Colonic mucosa (tissue), 4 donors: ENCODE measurements at places on chromosomes 7 and 10.

GRCh38 chr7:55050281-55050680 lies 31.5 kb downstream of the EGFR start:
- no peak for DNase-seq

DNA sequence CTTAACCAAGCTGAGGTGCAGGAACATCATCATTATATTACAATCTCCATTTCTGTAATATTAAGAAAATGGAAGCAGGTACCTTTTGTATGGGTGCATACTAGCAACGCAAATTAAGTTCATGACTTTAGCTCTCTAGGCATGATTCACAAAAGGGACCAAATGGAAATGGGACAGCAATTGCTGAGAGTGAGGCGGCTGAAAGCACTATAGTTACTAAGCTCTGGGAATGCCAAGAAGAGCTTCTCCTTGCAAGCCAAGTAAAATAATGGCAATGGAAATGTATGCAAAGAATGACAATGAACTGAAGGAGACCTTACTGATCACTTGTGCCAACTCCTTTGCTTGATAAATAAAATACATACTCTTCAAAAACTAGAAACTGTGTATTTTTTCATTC lies 36.2 kb upstream of the RNF148 start:
- no peak for DNase-seq

GRCh38 chr10:58262766-58263165 lies 4.9 kb downstream of the IPMK start:
- DNase-seq = no peak

DNA sequence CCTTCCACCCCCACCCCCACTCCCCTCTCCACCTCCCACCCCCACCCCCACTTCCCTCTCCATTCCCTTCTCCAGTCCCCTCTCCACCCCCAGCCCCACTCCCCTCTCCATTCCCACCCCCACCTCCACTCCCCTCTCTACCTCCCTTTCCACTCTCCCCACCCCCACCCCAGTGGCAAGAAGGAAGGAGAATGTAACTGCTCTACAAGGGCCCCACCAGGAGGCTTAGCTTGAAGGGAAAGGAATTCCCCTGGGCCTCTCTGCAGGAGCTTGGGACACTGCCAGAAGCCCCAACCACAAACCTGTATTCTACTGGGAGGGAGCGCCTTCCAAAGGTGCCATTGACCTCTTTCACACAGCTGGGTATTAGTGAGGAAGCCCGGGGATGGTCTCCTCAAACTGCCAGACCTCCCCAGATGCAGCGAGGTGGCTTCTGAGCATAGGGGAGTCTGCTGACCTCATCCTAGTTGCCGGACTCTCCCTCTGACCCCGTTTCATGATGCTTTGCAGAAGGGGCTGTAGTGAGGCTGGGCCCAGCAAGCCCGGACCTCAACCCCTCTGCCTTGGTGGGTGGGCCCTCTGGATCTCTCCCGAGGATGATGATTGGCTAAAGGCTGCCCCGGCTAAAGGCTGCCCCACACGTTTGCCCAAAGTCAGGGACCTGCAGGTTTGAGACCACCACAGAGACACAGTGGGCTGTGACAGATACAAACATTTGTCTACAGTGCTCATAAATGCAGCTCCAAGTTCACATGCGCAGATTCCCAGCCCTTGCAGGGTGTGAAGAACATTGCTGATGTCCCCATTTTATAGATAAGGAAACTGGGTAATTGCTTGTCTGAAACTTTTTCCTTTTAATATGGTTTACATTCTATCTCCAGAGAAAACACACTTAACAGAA lies 2.9 kb downstream of the DEPP1 start:
- no peak for DNase-seq

DNA sequence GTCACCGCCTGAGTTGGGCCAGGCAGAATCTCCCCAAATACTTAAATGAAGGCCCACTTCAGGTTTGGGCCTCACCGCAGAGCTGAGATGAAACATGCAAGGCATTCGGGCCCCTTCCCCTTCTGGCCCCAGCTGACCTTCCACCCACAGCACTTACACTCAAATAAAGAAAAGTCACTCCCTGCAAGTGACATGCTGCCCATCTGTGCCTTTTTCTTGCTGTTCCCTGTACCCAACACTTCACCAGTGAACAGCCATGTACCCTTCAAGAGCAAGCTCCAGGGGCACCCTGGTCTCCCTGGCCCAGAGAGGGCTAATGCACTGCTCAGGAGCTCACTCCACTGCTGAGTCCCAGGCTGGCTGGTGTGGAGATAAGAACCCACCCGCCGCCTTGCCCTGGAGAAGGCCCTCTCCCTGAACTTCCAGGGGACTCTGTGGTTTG lies 40.7 kb downstream of the ZCCHC24 start:
- DNase-seq = no peak

GRCh38 chr7:101903515-101903868 lies 86.1 kb downstream of the CUX1 start:
- no peak for DNase-seq

GRCh38 chr10:113267619-113268562 lies 285.0 kb upstream of the HABP2 start:
- no peak for DNase-seq

DNA sequence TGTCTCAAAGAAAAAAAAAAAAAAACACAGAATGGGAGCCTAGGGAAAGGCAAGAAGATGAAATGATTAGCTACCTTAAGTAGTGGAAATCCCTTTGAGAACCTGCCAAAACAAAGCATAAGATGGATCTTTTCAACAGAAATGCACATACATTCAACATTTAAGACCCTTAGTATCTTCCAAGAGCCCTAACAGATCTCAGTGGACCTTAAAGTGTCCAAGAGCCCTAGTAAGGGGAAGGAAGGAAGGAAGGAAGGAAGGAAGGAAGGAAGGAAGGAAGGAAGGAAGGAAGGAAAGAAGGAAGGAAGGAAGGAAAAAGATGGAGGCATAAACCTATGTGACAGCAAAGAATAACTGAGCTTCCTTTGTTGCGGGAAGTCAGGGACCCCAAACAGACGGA lies 11.6 kb upstream of the MACROH2A2 start:
- no peak for DNase-seq

DNA sequence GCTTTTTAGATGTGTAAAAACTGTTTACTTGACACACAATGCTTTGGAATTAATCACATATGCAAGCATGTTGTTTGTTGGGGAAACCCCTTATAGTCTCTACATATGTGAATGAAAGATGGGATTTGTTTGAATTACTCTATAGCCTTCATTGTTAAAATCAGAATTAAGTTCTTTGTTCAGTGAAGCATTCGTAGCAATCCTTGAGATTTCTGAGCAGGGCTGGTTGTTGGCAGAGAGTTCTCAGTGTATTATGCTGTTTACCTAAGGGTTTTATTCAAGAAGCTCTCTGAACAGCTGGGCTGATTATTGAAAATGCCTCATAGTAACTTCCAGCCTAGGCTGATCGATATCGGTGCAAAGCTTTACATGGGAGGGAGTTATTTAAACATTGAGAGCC lies 190.9 kb downstream of the VTI1A start:
- DNase-seq = no peak
